GM03348 (cell line): ENCODE measurements at places on chromosomes 1 and 21.

- no peak for DNase-seq
These were observed 122.8 kb downstream of the SDCCAG8 start for GRCh38 chr1:243378669-243379068.

DNA sequence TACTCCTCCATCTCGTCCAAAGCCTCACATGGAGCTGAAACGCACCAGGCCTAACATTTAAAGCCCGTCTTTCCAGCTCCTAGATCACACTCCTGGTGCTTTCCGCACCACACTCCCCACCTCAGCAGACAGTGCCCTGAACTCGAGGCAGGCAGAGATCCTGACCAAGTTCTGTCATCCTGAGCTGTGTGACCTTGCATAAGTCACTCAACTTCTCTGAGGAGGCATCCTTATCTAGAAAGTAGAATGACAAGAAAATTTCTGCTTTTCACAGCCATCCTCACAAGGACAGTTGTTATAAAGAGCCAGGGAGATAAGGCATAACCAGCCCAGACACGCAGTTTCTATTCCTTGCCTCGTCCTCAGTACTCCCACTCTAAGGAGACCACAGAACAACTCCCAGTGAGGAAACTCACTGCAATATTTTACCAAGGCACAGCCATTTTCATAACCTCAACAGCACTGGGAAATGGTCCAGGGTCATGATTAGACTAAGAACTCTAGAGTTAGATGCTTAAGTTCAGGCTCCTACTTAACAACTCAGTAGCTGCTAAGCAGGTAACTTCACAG is 3.1 kb downstream of the LRP8 start:
- no peak for DNase-seq

- DNase-seq: peak; percentile 89
These were observed at the start of gene SH2D5 for GRCh38 chr1:20732588-20733359. TSS of gene SH2D5 (minus strand) at chr1:20732703. CDS start at chr1:20728044, 4,659 bp downstream.

GRCh38 chr1:186481303-186481888 is 20.5 kb upstream of the PDC start:
- no peak for DNase-seq

DNA sequence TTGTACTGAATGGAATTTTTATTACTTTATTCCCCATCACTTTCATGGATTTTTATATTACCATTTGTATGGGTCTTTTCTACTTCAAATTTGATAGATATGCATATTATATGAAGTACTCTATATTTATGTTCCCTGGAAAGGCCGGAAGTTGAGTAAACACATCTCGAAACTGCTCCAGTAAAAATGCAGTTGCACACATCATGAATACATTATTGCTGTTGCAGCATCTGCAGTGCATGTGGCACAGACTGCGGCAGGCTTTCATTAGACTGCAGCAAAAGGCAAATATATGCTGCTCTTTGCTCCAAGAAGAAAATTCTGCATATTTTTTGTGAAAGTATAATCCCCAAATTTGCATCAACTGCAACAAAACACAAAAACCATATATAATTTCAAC is 48.7 kb upstream of the LRRC7 start:
- no peak for DNase-seq

DNA sequence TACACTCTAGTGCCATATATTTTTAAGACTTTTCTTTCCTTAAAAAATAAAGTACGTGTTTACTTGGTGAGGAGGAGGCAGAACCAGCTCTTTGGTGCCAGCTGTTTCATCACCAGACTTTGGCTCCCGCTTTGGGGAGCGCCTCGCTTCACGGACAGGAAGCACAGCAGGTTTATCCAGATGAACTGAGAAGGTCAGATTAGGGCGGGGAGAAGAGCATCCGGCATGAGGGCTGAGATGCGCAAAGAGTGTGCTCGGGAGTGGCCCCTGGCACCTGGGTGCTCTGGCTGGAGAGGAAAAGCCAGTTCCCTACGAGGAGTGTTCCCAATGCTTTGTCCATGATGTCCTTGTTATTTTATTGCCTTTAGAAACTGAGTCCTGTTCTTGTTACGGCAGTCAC is 25.2 kb downstream of the PSEN2 start:
- DNase-seq: no peak

GRCh38 chr1:244941121-244941520 is 76.8 kb upstream of the HNRNPU start:
- DNase-seq: no peak

DNA sequence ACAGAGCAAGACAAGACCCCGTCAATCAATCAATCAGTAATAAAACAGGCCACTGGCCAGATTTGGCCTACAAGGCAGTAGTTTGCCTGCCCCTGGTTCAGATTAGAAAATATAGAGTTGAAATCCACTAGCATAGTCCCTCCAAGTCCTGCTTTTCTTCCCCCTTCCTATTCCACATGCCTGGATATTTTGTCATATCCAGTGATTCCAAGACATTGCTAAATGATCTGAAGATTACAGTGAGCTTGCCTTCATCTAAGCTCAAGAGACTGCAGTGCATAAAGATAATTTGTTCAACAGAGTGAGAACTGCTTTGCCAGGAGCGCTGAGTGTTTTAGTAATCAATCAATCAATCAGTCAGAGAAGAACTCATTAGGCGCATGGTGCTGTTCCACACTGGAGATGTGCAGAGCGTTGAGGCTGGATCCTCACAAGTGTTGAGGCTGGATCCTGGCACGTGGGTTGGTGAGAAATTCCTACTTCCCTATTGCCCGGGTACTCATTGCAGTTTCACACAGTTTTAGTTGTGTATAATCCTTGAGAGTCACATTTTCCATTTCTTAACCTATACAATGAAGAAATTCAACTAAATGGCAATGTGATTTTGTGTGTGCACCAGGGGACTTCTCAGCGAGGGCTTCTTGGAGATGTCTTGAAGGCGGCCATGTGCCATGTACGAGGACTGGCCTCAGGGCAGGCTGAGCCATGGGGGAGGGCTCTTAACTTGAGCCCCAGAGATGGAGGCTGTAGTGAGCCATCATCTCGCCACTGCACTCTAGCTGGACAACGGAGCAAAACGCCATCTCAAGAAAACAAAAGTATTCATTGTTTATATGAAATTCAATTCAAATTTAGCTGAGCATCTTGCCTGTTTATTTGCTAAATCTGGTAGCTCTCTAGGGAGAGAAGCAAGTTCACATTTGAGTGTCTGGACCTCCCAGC is 76.3 kb downstream of the TOMM20 start:
- DNase-seq: peak; percentile 43

- DNase-seq: no peak
These were observed 2.7 kb upstream of the MPZL1 start for GRCh38 chr1:167718914-167719691.

GRCh38 chr1:235586413-235586812 is 63.2 kb downstream of the GNG4 start:
- no peak for DNase-seq

DNA sequence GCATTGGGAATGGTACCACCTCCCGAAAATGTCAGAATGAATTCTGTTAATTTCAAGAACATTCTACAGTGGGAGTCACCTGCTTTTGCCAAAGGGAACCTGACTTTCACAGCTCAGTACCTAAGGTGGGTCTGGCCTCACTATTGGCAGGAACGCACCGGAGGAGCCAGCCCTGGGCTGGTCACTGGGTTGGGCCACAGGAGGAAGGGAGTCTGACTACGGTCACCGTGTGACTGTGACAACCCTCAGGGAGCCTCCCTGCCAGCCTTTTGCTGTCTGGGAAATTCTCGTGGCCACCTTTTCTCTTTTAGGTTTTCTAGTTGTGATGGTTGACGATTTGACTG is 2.2 kb downstream of the IL10RB start:
- DNase-seq: no peak

GRCh38 chr1:210620867-210621488 is 292.3 kb downstream of the HHAT start:
- no peak for DNase-seq

DNA sequence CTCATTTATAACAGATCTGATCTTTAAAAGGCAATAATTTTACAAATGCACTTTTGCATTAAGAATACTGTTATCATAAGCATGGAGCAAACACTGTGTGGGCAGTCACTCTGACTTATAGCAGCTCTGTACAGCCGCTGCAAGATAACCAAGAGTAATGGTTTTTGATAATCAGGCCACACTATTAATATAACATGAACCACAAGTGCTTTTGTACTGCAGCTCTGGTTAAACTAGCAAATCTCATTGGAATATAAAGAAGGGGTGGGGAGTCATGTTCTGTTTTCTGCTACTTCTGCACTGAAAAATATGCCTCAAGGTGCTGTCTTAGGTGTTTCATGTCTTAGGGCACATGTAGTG is 357.4 kb downstream of the LMO4 start:
- no peak for DNase-seq

- no peak for DNase-seq
These were observed 66.9 kb downstream of the DYRK1A start for GRCh38 chr21:37433456-37433840.

DNA sequence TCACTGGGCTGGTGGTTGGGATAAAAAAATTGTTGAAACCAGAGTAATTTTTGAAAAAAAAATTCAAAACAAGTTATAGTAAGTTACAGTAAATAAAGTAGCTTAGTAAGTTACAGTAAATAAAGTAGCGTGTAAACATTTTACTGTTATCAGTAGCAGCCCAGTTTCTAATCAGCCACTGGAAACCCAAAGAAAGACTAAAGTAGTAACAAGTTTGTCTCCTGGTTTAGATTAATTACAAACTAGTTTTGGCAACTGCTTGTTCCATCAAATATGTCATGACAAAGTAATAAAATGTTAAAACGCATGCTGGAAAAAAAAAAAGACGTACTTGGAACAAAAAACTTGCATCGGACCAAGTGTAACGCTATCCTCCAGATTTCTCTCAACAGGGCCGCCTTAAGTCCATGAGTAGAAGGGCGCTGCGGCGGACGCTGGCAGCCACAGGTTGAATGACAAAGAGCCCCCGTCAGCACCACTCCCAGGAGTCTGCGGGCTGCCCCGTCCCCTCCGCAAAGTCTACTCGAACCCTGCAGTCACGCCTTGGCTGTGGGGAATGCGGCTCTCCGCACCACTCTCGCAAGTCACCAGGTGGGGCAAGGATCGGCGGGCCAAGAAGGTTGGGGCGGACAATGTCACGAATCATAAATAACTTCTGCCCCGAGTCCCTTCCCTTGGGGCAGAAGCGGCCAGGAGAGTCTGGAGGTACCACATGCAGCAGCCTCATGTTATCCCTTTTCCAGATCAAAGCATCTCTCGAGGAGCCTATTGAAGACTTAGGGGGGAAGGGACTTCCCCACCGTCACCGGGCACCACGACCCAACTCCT is 837 bp downstream of the SLC16A1 start:
- DNase-seq: peak; percentile 67

GRCh38 chr1:156033011-156033410 is 12.3 kb upstream of the SSR2 start:
- DNase-seq: peak; percentile 51

DNA sequence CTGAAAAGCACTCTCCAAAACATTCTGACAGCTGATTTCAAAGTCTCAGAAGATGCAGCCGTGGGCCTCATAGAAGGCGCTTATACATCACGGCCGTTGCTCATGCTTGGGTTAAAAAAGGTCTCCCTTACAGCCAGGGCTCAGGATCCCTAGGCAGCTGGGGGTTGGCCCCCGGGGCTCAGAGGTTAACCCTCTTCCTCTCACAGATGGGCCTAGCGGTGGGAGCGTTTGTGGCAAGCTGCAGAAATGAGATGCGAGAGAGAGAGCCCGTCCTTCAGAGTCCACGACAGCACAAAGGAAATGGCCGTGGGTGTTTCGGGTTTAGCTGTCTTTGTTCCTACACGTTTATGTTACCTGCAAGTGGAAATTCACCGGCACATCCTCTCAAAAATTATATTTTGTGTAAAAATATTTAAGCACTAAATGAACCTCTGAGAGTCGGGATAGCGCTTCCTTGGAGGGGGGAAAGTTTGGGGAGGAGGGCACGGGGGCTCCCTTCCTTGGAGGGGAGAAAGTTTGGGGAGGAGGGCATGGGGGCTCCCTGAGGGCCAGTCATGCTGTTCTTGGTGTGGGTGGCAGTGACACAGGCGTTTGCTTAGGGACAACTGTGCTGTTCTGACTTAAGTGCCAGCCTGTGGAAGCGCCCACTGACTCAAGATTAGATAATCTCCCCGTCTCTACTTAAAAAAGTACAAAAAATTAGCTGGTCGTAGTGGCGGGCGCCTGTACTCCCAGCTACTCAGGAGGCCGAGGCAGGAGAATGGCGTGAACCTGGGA is 20.5 kb upstream of the PRDM15 start:
- DNase-seq: no peak

DNA sequence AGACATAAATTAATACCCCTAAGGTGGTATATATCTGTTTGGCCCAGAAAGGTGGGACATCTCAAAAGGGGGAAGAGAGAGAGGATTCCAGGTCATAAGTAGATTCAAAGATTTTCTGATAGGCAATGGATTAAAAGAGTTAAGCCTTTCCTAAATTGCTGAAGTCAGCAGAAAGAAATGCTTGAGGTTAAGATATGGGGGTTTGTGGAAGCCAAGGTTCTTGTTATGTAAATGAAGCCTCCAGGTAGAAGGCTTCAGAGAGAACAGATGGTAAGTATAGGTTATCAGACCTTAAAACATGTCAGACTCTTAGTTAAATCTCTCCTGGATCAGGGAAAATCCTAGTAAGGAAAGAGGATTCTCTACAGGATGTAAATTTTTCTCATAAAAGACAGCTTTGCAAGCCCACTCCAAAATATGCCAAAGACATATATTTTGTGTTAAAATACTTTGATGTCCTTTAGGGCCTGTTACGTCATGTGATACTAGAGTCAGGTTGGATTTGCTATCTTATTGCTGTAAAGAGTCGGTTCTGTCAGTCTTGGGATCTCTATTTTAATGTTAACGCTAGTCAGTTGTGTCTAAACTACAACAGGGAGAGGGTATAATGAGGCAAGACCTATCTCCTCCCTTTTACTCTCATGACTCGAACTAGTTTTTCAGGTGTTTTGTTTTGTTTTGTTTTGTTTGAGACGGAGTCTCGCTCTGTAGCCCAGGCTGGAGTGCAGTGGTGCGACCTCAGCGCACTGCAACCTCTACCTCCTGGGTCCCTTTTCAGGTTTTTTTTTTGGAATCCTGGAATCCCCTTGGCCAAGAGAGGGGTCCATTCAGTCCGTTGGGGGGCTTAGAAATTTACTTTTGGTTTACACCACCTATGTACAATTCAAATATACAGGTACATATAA is 30.6 kb downstream of the RGS2 start:
- DNase-seq: no peak

DNA sequence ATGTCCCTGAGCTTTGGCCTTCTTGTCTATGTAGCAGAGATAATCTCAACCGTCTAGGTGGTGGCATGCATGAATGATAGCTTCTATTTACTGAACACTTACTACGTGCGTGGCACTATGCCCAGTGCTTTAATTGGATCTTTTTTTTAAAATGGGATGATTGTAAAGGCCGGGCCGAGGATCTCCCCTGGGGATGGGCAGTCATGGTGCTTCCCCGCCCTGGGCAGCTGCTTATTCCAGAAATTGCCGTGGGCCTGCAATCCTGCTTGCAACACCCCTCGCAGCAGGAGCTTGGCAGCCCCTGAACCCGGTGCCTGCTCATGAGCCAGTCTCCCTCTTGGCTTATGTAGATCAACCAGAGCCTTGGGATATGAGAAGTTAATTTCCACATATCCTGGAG is 360.7 kb downstream of the CAMTA1 start:
- no peak for DNase-seq

DNA sequence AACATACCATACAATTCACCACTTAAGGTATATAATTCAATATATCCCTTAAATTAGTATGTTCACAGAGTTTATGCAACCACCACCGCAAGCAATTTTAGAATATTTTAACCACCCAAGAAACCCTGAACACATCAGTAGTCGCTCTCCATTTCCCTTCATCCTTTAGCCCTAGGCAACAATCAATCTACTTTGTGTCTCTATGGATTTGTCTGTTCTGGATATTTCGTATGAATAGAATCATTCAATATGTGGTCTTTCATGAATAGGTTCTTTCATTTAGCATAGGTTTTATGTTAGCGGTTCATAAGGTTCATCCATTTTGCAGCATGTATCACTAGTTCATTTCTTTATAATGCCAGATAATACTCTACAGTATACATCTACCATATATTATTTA is 4.2 kb upstream of the DPT start:
- DNase-seq: no peak
